ENCODE measurements at places on chromosomes 3 and 15. TPM values are rescaled to one million over a fixed set of nuclear protein-coding genes. Genes with fewer than 3 reads are reported as not detected.

Gene FBLN2
- not detected for polyA plus RNA-seq

Gene OXSM
- polyA plus RNA-seq = 14.6 TPM

Gene GPR149
- polyA plus RNA-seq = not detected

Gene IP6K2
- 43.0 TPM for polyA plus RNA-seq

Gene IMPG2
- polyA plus RNA-seq = 0.13 TPM

Gene CORO2B
- polyA plus RNA-seq = not detected

Gene C3orf49
- not detected for polyA plus RNA-seq

Gene ALDH1L1
- polyA plus RNA-seq = not detected

Gene RLBP1
- not detected for polyA plus RNA-seq

Gene IGSF11
- 0.19 TPM for polyA plus RNA-seq

DNA sequence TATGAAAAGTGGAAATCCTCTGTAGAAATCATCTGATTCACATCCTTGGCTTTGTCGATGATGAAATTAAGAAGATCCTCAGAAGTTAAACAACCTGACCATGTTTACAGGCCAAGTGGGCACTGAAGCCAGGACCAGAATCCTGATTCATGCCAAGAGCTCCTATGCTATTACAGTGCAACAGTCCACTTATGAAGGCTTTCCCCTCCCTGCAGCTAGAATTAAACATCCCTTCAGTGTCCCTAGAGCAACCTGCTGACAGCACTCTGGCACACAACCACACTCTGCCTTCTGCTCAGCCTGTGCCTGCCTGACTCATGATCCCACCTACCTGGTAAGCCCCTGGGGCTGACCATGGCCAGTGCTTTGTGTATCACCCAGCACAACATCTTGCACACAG lies 33.8 kb downstream of the TXNRD3 start:
- H3K27me3 ChIP-seq = no peaks in the 10 kb centered on the region
- DNase-seq = no peak
- H3K27ac ChIP-seq = no peak overlapping the region
- H3K4me1 ChIP-seq = no peaks in the 10 kb centered on the region
- H3K36me3 ChIP-seq = no peaks in the 10 kb centered on the region
- H3K4me3 ChIP-seq = no peak overlapping the region

- H3K4me3 ChIP-seq = no peak overlapping the region
- H3K27ac ChIP-seq = no peak overlapping the region
- no peak for DNase-seq
- H3K4me1 ChIP-seq = no peaks in the 10 kb centered on the region
Observed at GRCh38 chr3:46736006-46736872, 18.6 kb upstream of the PRSS50 start.

GRCh38 chr3:123353850-123354233 lies 95.0 kb downstream of the ADCY5 start:
- no peaks in the 10 kb centered on the region for H3K27me3 ChIP-seq
- H3K4me3 ChIP-seq = no peak overlapping the region
- no peaks in the 10 kb centered on the region for H3K4me1 ChIP-seq

GRCh38 chr15:40762919-40763800 lies 708 bp upstream of the GCHFR start:
- DNase-seq = peak; percentile 34
- no peaks in the 10 kb centered on the region for H3K27me3 ChIP-seq
- H3K27ac ChIP-seq = peak overlapping the region; percentile 78
- H3K4me1 ChIP-seq = peaks cover 17% of the 10 kb centered on the region
- H3K36me3 ChIP-seq = peaks cover 14% of the 10 kb centered on the region

GRCh38 chr3:21562243-21562642 lies 188.8 kb downstream of the ZNF385D start:
- H3K4me1 ChIP-seq = no peaks in the 10 kb centered on the region
- no peak overlapping the region for H3K4me3 ChIP-seq
- DNase-seq = no peak
- no peaks in the 10 kb centered on the region for H3K27me3 ChIP-seq

- peaks cover 7% of the 10 kb centered on the region for H3K4me1 ChIP-seq
- no peak for DNase-seq
- H3K36me3 ChIP-seq = no peaks in the 10 kb centered on the region
- no peak overlapping the region for H3K27ac ChIP-seq
- H3K4me3 ChIP-seq = no peak overlapping the region
- H3K27me3 ChIP-seq = no peaks in the 10 kb centered on the region
Observed at GRCh38 chr3:105805404-105805803, 63.4 kb downstream of the CBLB start.

- H3K27me3 ChIP-seq = no peaks in the 10 kb centered on the region
- H3K4me1 ChIP-seq = no peaks in the 10 kb centered on the region
Observed at GRCh38 chr3:94946683-94947082, 883.8 kb downstream of the NSUN3 start.

DNA sequence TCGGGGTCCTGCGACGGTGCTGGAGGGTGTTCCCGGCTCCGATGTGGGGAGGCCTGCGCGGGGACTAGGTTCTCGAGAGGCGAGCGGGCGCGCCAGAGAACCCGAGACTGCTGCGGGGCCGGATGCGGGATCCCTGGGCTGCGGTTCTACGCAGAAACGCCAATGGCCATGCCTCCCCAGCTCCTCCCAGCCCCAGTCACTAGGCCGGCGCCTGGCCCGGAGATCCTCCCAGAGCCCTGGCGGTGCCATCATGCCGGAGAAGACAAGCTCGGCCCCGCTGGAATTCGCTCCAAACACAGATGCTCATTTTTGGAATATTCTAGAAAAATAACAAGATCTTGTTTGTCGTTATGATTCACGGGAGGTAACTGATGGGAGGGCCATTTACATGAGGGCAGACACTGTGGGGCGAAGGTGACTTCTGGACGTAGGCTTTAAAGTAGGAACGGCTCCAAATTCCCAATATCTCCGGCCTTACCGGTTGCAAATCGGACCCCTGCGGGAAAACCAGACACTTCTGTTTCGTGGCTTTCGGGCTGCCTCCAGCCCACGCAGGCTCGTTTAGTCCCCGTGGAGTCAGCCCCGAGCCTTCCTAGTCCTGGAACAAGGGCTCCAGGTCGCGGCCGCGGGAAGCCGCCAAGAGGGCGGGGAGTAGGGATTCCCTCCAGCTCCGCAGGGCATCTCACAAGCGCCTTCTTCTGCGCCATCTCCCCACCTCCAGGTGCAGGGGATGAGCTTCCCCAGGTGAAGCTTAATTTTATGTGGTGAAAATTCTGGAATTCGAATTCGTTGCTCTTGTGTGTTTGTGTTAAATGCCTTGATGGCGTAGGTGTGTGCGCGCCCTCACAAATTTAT lies 74.8 kb upstream of the POLG start:
- peak overlapping the region; percentile 51 for H3K4me3 ChIP-seq
- H3K27me3 ChIP-seq = peaks cover 55% of the 10 kb centered on the region
- no peak for DNase-seq

DNA sequence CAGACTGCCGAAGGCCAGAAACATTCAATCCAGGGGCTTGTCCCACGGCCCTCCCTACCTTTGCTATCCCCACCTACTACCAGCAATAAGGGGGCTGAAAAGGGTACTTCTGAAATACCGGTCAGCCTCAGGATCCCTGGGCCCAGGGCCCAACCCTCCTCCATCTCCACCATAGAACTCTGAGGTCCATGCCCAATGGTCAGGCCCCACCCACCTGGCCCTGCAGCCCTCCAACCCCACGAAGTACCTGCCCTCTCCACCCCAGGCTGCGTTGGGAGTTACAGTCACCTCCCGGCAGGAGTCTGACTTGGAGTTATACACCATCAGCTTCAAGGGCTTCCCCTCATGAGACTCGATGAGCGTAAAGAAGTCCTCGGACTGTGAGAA lies 6.9 kb downstream of the GORASP1 start:
- no peaks in the 10 kb centered on the region for H3K27me3 ChIP-seq
- no peak overlapping the region for H3K4me3 ChIP-seq
- peak overlapping the region; percentile 30 for H3K27ac ChIP-seq
- H3K36me3 ChIP-seq = peaks cover 54% of the 10 kb centered on the region

- H3K27ac ChIP-seq = no peak overlapping the region
- H3K4me1 ChIP-seq = no peaks in the 10 kb centered on the region
- no peak overlapping the region for H3K4me3 ChIP-seq
- no peaks in the 10 kb centered on the region for H3K27me3 ChIP-seq
- DNase-seq = no peak
Observed at GRCh38 chr15:75834021-75834420, 9.2 kb upstream of the UBE2Q2 start.
